ENCODE measurements at places on chromosomes 2 and 18.

DNA sequence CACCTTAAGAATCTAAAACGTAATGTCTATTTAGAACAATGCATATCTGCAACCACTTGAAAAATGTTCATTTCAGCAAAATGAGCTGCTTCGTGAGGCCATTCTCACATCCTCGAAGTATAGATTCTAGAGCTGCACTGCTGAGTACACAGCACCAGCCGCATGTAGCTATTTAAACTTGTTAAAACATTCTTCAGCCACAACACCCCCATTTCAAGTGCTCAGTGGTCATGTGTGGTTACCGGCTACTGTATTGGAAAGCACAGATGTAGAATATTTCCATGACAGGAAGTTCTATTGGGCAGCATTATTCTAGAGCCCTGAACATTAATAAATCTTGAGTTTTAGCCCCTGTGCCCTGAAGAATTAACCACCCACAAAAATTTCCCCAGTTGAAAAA is 35.0 kb downstream of the SUMO1 start:
- DNase-seq = no peak

DNA sequence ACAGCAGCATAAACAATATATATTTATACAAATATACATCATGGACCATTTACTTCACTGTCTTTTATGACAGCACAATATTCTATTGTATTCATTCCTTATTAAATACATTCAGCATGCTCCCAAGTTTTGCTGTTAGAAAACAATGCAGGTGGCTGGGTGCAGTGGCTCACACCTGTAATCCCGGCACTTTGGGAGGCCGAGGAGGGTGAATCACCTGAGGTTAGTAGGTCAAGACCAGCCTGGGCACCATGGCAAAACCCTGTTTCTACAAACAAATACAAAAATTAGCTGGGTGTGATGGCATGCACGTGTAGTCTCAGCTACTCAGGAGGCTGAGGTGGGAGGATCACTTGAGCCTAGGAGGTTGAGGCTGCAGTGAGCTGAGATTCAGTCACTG is 39.0 kb downstream of the NPC1 start:
- DNase-seq = no peak

DNA sequence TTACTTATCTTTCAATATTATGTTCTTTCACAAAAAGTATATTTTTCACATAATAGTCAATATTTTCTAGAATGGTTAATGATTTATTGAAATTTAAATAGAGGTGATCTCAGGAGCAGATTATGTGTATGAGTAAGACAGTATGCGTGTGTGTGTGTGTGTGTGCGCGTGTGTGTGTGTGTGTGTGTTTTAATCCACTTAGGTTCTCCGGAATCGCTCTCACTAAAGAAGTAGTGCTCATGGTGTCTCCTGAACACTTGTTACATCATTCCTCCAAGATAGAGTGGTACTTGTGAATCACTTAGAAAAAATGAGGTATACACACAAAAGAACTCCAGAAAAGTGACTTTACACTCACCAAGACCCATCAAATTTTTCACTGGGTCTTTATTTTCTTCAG is 91.0 kb upstream of the KCNH7 start:
- no peak for DNase-seq

GRCh38 chr2:179274749-179275148 is 10.1 kb upstream of the SESTD1 start:
- no peak for DNase-seq

- no peak for DNase-seq
Measured at GRCh38 chr2:158042666-158043065, 59.0 kb upstream of the UPP2 start.

DNA sequence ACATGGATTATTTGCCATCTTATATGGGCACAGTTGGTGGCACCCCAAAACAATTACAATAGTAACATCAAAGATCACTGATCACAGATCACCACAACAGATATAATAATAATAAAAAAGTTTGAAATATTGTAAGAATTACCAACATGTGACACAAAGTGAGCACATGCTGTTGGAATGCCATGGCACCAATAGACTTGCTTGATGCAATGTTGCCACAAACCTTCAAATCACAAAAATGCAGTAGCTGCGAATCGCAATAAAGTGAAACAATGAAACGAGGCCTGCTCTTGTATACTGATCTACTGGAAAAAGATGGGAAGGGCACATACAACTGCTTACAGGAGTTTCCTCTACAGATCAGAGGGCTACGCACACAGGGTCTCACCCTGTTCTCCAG is 32.2 kb upstream of the AMMECR1L start:
- DNase-seq = no peak

DNA sequence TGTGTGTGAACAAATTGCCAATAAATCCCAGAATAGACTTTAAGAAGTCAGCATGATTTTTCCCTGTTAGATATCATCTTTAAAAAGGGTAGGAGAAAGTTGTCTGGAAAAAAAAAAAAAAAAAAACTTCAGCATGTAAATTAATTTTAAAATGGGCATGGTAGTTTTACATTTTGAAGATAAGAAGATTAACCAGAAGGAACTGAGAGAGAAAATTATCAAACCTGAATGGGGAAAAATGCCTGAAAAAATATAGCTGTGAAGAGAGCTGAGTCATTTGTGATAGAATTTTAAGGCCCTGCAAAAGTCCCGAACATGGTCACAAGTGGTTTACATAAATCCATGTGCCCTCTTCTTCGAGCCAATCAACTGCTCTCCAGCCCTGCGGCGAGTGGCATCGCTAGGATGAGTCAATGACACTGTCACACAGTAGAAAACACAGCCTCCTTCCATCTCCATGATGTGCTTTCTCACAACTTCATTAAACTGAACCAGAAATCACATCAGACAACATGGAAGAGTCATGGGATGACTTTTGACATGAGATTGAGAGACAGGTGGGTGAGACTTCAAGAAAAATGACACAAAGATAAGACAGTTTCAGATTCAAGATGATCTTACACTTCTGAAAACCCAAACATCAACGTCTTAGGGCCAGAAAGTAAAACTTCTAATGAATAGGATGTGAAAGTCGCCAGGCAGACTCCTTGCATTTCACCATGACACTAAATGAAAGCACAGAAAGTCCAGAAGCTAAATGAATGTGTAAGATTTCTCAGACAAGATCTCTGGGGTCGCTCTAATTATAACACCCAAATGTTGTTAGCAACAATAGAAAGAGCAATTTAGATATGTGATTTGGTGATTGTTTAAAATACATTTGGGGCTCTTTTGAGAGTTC is 273.0 kb upstream of the ID2 start:
- DNase-seq = no peak

DNA sequence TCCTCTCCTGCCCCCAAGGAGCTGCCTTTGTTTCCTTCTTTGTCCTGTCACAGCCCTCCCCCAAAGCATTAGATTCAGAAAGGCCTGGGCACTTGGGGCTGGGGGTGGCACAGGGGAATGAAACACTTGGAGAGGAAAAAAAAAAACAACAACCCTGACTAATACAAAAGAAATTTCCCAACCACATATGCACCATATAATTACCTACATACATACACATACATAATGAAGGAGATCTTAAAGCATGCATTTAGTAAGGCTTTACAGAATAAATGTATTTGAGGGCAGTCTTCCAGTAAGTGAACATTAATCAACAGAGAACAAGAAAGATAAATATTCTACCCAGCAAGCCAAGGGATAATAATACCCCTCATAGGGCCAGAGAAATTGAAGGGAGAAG is 70.0 kb upstream of the PPP1CB start:
- DNase-seq = no peak

- no peak for DNase-seq
Measured at GRCh38 chr2:196630531-196630930, 9.0 kb upstream of the CCDC150 start.

DNA sequence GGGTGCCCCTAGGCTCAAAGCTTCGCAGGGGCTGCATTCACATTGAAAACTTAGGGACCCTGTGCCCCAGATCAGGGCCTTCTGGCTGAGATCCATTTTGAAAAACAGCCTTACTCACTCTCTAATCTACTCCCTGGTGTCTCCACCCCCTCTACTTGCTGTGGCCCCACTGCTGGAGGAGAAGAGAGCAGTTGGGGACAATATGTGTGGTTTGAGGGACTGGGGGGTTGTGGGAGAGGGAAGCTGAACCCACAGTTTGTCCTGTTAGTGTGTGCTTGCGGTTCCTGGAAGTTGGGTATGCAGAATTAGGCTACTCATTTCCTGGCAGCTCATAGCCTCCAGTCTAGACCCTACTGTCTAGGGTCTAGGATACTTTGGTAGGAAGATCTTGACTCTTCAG is 211.4 kb downstream of the PRKCE start:
- no peak for DNase-seq

DNA sequence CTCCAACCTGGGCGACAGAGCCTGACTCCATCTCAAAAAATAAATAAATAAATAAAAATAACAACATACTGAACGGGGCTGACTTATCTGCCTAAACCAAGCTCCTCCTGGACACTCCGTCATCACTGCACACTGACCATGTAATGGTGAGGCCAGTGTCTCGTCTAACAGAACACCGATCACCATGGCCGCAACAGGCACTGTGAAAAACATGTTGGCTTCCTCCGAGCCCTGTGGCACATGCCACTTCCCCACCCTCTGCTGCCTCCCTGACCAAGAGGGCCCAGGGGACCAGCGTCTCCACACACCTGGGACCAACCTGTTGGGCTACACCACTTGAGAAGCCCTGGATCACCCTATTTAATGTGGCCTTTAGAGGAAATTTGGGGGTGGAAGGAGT is 33.9 kb downstream of the ZNF516 start:
- no peak for DNase-seq

- no peak for DNase-seq
Measured at GRCh38 chr2:97757062-97757461, 43.7 kb downstream of the ZAP70 start.

DNA sequence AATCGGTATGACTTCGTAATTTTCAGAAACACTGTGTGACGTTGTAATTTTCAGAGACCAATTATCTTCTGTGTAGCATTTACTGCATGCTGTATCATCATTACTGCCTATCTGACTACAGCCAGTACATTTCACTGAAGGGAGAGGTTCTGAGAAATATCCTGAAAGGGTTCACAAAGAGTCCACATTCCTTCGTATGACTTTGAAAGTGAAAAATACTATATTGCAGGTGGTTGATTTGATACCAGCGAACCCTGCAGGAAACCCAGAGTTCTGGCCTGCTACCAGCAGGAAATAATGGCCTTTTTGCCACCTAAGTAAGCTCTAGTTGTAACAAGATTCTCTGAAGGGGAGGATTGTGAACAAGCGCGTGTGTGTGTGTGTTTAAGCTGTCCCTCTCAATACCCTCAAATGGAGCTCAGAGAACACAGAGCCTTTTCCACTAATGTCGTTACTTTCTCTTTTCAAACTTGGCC is 155.5 kb downstream of the ARHGAP28 start:
- no peak for DNase-seq

GRCh38 chr2:48530033-48530811 is at the start of gene STON1:
Gene STON1 (plus strand): TSS chr2:48530154. CDS start chr2:48580634, 50,480 bp downstream.
- peak; percentile 31 for DNase-seq

GRCh38 chr2:150931451-150931850 is 330.2 kb downstream of the RBM43 start:
- no peak for DNase-seq

- no peak for DNase-seq
Measured at GRCh38 chr2:138500592-138501424, 762 bp upstream of the SPOPL start.

GRCh38 chr2:240518981-240519380 is 38.8 kb downstream of the ANKMY1 start:
- DNase-seq = no peak

DNA sequence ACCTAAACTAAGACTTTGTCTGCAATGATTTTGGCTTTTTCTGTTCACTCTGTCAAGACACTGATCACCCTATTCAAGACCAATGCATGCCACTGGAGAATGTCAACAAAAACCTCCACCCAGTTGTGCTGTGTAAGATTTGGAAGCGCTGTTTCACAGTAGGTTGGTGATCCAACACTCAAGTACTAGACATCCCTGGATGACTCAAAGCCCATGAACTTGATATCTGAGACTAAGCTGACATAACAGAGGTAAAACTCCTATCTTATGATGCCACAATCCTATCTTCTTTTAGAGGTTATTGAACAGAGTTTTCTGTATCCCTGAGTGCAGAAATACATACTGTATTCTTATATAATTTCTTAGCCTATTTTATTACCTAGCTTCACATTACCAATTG is 251.3 kb upstream of the ETAA1 start:
- no peak for DNase-seq

- peak; percentile 79 for DNase-seq
Measured at GRCh38 chr2:134917888-134918525, 615 bp upstream of the CCNT2 start.

GRCh38 chr2:242004902-242005230 is 135.3 kb downstream of the RTP5 start:
- DNase-seq = no peak

GRCh38 chr2:97910403-97911205 is 85.1 kb downstream of the TMEM131 start:
- DNase-seq = no peak

DNA sequence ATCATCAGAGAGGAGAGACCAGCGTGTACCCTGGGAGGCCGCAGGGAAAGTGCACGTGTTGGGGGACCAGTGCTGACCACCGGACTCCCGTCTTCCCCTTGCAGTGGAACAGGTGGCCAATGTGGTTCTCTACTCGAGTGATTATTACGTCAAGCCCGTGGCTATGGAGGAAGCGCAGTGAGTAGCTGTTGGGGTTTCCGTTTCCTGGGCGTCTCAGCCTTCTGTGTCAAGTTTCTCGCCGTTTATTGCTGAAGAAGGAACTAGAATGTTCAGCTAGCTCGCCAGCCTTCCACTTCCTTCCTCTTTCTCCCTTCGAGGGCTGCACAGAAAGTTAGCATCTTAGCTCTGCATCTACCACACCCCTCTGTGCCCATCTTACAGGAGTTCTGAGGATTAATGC is 22.8 kb upstream of the DGKD start:
- peak; percentile 31 for DNase-seq

- DNase-seq = no peak
Measured at GRCh38 chr2:17416884-17417391, 101.3 kb downstream of the RAD51AP2 start.

DNA sequence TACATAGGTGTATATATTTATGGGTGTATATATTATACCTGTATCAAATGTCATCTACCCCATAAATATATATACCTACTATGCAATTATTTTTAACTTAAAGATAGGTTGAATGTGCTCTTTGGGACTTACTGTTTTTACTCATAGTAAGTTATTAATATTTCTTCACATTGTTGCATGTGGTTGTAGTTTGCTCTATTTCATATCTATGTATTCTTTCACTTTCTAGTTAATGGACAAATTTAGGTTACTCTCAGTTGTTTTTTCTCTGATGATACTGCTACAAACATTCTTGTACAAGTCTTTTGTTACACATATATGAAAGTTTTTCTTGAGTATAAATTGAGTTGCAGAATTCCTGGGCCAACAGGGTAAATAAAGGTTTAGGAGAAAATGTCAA is 601.8 kb upstream of the ID2 start:
- no peak for DNase-seq

- no peak for DNase-seq
Measured at GRCh38 chr2:164213916-164214315, 407.4 kb downstream of the GRB14 start.

DNA sequence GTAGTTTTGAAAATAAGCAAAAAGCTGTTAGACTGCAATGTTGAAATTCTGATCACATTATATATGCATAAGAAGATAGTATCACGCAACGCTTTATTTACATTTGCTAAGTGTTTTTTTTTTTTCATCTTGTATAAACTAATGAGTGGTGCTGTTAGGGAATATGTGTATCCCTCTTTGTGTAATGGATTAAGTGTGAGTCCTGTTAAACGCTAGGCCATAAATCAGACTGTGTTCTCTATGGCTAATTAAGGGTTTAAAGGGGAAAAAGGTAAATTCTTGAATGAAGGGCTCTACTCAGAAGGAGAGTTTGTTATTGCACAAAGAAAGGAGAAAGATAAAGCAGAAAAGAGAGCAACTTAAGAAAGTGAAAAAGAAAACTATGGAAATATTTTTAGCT is 4.8 kb upstream of the ASXL3 start:
- no peak for DNase-seq
